ENCODE measurements at places on chromosomes 6 and 20.
A peak's percentile ranks its signal among the peaks of the same experiment; 100 is the strongest.

- no peak for DNase-seq
These were observed 143.5 kb downstream of the ANKRD60 start for GRCh38 chr20:58084966-58085365.

DNA sequence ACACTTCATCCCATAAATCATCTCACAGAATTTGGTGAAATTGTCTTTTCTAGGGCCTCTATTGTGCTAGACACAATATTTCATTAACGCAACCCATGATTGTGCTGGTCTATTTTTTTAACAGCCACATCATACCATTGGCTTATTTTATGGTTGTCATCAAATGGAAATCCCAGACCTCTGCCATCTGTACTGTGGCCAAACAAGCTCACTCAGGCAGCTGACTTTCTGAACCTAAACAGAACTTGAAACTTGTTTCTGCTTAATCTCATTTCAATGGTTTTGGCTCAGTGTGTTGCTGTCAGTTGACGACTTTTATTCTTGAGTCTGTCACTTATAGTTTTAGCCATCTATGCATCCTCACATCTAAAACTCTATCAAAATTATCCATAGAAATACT lies 111.8 kb downstream of the HAO1 start:
- no peak for DNase-seq

- DNase-seq, result no peak
These were observed 759.7 kb downstream of the HDGFL1 start for GRCh38 chr6:23329086-23329485.

- DNase-seq, result no peak
These were observed 205.1 kb upstream of the SMLR1 start for GRCh38 chr6:130622142-130622541.

GRCh38 chr6:44462797-44463727 lies 75.6 kb downstream of the CDC5L start:
- no peak for DNase-seq

- DNase-seq, result no peak
These were observed 71.4 kb downstream of the CARMIL1 start for GRCh38 chr6:25350573-25350972.

DNA sequence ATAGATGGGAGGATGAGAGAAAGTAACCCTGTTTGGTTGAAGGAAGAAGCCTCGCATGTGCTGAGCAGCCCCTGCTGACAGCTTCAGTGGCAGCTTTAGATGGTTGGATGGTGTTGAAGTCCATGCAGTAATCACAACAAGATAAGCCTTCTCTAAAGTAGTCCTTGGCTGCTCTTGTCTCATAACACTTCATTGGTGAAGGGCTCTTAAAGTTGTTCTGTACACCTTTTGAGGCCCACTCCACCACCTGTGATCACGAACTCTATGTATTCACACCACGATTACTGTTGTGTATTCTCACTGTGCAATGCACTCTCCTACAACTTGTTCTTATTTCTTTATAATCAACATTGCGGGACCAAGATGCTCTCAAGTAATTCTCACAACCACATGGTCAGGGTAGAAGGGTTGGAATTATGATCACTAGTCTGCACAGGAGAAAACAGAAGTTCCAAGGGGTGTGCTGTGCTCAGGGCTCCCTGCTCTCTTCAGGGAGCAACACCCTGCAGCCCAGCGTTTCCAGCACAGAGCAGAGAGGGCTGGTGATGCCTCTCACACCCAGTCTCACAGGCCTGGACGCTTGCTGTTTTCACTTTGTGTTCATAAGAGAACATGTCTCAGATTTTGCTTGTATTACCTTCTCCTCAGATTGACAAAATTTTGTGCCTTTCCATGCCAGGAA lies 294.4 kb downstream of the SMOC2 start:
- no peak for DNase-seq

DNA sequence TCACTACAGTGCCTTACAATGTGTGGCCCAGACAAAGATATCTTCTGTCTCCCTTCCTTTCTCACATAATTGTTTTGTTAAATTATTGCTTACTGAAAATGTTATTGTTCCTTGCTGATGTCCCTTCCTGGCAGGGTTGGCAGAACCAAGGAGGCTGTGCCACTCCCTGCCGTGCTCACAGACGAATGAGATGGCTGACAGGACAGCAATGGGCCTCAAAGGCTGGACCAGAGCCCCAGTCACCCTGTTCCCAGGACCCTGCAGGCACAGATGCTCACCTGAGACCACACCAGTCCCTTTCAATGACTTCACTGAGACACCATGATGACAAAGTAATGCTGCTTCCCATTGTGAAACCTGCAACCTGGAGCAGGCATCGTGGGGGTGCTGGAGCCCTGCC lies 375.1 kb downstream of the HACE1 start:
- DNase-seq, result no peak

DNA sequence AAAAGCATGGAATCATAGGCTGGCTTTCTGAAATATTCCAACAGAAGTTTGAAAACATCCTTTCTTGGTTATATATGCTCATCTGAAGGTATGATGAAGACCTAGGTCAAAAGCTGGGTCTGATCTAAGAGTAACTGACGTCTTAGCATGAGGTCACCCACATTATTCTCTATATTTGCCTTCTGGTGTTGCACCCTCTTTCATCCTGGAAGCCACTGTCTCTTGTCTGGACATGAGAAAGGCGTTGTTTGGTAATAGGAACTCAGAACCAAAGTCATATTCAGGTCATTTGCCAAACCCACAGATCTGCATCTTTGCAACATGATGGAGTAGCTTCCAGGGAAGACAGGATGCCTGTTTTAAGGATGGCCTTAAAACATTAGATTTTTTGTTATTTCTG lies 17.6 kb downstream of the GABRR1 start:
- DNase-seq, result no peak

DNA sequence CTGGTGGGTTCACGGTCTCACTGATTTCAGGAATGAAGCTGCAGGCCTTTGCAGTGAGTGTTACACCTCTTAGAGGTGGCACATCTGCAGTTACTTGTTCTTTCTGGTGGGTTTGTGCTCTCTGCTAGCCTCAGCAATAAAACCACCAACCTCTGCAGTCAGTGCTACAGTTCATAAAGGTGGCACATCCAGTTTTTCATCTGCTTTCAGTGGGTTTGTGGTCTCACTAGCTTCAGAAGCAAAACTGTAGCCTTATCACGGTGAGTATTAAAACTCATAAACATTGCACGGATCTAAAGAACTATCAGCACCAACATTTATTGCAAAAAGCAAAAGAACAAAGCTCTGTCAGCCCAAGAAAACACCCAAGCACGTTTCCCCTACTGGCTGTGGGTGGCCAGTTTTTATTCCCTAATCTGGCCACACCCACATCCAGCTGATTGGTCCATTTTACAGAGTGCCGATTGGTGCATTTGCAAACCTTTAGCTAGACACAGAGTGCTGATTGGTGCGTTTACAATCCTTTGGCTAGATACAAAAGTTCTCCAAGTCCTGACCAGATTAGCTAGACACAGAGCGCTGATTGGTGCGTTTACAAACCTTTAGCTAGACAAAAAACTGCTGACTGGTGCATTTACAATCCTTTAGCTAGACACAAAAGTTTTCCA lies 3.4 kb upstream of the TMEM14C start:
- DNase-seq, result peak; percentile 63

- no peak for DNase-seq
These were observed 197.4 kb downstream of the ESR1 start for GRCh38 chr6:152004896-152005295.

GRCh38 chr20:34058831-34059230 lies 53.2 kb downstream of the EIF2S2 start:
- peak; percentile 35 for DNase-seq

- DNase-seq, result no peak
These were observed 712.5 kb upstream of the NRSN1 start for GRCh38 chr6:23413327-23414050.

DNA sequence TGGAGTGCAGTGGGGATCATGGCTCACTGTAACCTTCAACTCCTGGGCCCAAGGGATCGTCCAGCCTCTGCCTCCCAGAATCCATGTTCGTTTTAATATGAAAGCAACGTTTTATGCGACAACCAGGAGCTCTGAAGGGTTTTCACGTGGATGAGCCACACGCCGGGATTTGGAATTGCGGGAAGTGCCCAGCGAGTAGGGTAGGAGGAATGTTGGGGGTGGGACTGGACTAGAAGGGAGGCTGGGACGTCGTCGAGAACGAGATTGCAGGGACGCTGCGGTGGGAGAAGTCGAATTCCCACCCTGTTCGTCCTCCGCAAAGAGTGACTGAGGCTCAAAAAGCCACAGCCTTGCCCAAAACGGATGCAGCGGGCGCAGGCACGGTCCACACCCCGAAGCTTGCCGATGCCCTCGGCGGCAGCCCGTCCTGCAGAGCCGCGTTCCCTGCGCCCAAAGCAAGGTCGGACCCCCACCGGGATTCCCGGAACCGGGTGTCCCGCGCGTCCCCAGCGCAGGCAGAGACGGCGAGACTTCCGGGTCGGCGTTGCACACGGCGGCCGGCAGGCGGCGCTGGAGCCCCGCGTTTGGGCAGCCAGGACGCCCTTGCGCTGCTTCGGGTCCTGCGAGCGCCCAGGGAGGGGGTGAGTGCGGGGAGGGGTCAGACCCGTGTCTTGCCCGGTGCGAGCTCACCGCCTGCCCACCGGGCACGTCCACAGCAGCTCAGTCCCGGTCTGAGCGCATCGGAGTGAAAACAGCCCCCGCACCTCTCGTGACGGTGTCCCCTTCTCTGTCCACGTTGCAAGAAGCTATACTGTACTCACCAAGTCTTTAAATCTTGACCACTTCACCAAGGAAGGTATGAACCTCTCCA lies 87.8 kb downstream of the DHX35 start:
- peak; percentile 78 for DNase-seq

DNA sequence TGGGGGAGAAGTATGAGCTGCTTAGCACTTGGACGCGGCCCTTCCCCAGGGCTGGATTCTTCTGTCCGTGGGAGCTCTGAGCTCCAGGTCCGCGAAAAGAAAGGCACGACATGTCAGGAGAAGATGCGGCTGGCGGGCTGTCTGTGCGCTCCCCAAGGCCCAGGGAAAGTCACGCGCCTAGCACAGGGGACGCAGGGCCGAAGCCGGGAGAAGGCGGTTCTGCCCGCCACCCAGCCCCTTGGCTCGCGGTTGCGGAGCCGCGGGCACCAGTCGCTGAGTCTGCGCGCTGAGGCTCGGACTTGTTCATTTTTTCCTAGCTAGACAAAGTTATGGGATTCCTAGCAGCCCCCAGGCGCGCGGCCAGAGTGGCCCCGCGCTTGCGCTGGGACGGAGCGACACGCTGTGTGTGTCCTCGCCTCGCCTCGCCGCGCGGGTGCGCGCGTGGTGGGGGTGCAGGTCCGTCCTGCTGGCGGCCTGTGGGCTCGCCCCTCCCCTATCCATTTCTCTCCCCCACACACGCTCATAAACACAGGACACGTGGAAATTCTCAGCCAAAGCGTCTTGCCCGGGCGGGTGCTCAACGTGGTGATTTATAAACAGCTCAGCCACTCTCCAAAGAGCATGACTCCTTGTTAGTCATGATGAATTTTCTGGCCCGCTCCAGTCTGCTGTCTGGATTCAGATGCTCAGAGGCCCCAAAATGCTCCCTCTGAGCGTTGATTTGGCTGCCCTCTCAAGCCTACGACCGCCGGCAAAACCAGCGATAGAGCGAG lies 1.9 kb upstream of the POU3F2 start:
- DNase-seq, result peak; percentile 10

GRCh38 chr6:105566503-105566902 lies 163.6 kb upstream of the PREP start:
- no peak for DNase-seq

- no peak for DNase-seq
These were observed 88.3 kb downstream of the SH3BGRL2 start for GRCh38 chr6:79719248-79719960.

DNA sequence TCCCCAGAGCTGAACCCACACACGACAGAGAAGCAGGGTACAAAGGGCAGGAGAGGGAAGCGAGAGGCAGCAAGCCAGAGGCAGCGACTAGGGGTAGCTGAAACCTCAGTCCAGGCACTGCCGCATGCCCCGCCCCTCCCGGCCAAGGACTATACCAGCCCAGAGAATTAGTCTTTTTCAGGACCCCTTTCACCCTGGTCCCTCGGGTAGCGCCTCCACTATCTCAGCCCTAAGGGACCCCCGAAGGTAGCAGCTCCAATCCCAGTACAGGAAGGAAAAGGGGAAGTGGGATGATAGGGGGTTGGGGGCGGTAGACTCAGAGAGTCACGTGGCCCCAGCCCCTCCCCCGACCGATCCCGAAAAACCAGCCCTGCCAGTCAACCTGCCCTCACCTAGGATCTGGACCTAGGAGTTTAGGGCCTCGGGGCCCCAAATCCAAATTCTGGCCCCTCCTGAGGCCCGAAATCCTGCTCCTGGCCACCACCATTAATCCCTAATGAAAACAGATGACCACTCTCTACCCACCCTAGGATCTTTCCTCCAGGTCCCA lies 1.3 kb downstream of the RGL2 start:
- DNase-seq, result no peak

- no peak for DNase-seq
These were observed 68.0 kb upstream of the NXT1 start for GRCh38 chr20:23282546-23282945.

GRCh38 chr6:12893036-12893435 lies 176.5 kb downstream of the PHACTR1 start:
- no peak for DNase-seq

DNA sequence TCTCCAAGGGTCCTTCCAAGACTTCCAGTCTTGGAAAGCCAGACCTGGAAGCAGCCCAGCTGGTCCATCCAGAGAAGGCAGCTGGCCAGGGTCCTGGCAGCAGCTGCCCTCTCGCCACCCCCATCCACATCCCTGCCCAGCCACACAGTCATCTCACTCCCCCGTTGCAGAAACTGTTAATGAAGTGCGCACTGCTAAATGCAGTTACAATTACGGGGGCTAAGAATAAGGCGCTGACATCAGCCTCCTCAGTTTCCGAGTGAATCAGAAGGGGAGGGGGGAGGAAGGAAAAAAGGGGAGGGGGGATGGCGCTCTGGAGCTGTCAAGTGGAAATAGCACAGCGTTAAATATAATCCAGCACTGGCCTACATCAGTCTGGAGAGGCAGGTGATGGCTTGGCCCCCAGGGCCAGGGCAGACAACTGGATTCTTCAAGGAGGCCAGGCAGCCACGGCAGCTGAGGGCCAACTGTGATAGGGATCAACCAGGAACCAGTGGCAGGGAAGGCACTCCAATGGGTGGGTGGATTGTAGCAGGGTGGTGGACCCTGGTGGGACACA lies 6.9 kb downstream of the RIMS4 start:
- no peak for DNase-seq

DNA sequence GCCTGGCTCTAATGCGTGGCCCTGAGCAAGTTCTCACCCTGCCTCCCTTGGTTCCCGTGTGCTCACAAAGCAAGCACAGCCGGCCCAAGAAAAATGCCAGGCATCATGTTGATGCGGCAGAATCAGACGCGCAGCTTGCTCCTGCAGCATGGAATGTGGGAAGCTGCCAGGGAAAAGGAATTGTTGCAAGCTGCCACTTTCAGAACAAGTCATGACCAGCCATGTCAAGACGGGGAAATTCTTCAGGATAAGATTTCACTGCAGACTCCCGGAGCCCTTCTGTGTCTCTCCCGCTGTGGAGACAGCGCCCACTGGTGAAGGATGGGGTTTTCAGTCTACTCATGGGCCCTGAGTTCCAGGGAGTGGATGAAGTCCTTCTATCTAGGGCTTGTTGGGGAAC lies 4.6 kb downstream of the DACT2 start:
- DNase-seq, result no peak
